Sigmoid colon (tissue), 7 donors: ENCODE measurements at places on chromosomes 2 and 18. TPM values are rescaled to one million over a fixed set of nuclear protein-coding genes. Genes with fewer than 3 reads are reported as not detected.

DNA sequence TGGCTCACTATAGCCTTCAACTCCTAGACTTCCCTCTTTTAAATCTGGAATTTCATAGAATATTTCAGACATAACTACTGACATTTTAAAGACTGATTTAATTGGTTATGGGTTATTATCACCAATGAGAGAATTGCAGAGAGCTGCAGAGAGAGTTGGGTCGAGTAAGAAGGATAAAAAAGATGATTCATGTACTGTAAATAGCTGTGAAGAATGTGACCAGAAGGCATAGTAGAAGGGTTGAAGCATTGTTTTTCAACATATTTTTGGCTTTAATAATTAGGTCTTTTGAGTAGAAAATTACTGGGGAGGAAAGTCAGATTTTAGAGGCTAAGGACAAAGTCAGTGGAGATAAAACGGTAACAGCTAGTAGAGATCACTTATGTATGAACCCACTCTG lies 503.2 kb upstream of the SLC8A1 start:
- no peak for DNase-seq

GRCh38 chr2:31831585-31831984 lies 179.2 kb downstream of the MEMO1 start:
- no peak for DNase-seq

- no peak for DNase-seq
Measured at GRCh38 chr2:150421126-150421651, 66.3 kb downstream of the RND3 start.

DNA sequence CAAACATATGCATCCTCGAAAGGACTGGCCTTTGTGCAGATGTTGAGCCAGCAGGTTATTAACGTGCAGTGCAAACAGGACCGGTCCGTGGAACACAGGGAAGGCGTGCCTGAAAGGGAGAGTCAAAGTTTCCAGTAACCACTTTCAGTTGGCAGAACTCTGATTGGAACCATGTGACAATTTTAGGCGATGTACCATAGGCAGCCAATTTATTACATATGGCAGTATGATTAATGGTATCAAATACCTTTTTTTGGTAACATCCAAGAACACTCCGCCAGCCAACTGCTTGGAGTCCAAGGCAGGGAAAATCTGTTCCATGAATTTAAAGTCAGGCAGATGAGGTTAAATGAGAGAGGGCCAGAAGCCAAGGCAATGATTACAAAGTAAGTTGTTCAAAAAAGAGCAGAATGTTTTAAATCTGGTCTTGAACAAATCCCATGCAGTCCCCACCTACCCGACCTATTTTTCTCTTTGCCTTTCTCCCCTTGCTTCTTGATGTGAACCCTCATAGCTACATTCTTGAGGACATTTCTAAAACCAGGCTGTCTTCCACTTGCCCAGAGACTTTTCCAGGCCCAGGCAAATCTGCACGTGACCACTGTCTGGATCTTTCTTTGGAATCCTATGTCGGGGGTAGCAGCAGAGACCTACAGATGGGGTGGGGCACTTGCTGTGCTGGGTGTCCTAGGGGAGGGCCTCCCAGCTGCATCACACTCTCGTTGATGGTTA lies 351.7 kb downstream of the HRH4 start:
- DNase-seq = no peak

- no peak for DNase-seq
Measured at GRCh38 chr2:101736861-101737291, 39.4 kb downstream of the MAP4K4 start.

DNA sequence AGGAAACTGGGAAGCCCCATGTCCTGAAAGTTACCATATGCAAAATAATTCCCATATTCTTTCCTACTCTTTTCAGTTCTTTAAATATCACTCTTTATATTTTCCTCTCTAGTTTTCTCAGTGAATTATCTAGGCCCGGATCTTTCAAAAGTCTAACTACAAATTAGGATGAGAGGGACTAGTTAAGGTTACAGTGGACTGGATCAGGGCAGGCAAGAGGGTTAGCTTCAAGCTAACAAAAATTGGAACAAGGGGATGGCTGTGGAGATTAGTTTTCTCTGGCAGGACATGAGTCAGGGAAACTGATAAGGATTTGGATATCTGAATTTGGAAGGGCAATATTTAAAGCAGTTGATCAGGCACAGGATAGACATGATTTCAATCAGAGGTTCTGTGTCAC lies 30.4 kb upstream of the BBS5 start:
- no peak for DNase-seq

GRCh38 chr2:128558895-128559532 lies 240.3 kb upstream of the HS6ST1 start:
- no peak for DNase-seq

DNA sequence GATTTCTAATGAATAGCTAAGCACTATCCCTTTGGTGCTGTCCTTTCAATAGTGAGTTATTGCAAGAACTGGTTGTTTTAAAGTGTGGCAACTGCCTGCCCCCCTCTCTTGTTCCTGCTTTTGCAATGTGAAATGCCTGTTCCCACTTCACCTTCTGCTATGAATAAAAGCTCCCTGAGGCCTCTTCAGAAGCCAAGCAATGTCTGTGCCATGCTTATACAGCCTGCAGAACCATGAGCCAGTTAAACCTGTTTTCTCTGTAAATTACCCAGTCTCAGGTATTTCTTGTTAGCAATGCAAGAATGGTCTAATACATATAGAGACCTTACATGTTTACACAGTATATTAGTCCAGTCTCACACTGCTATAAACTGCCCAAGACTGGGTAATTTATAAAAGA lies 15.0 kb upstream of the METTL21A start:
- DNase-seq = no peak

DNA sequence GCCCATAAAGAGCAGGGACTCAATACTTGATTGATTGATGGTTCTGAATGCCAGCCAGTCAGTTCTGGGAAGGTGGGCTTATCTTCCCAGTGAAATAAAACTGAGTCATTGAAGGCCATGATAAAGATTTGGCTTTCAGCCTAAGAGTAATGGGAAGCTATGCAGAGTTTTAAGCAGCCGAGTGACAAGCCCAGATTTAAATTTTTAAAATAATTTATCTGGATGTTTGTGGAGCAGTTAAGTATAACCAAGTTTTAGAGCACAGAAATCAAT lies 122.8 kb downstream of the RAPGEF4 start:
- no peak for DNase-seq

DNA sequence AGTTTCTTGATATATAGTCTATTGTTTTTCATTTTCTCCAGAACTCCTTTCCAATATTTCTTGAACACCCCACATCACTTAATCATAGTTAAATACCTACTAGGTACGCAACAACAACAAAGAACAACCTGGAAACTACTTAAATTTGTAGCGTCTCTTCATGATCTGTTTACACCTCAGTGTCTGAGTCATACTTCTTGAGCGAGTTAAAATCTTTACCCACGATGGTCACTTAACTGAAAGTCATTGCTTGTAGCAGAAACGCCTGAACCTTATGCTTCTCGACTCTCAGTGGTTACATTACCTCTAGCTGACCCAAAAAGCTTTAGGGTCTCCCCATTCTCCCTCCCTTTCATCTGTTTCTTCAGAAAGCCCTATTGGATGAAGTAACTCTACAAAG lies 131.3 kb downstream of the EN1 start:
- no peak for DNase-seq

DNA sequence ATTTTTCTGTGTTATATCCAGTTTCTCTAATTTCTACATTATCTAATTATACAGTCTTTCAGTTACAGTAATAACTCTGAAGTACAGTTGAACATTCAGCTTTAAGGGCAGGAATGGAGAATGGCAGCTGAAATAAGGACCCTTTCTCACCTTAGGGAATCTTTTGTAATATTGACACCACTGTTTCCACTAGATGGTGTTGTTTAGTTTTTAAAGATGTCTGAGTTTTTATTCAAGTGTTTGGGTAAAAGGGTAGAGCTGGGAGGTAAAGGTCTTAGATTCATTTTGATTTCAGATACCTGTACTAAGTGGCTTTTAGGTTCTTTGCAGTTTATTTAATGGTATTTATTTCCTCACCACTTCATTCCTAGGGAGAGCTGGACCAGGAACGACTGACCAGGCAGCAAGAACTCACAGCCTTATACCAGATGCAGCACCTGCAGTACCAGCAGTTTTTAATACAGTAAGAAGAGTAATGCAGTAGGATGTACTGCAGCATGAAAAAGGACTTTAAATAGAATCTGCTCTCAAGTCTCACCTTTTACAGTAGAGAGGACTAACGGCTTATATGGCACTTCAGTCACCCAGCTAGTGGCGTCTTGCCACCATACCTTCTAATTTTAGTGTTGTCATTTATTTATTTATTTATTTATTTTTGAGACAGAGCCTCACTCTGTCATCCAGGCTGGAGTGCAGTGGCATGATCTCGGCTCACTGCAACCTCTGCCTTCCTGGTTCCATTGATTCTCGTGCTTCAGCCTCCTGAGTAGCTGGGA lies 33.2 kb upstream of the KCNJ13 start:
- no peak for DNase-seq

DNA sequence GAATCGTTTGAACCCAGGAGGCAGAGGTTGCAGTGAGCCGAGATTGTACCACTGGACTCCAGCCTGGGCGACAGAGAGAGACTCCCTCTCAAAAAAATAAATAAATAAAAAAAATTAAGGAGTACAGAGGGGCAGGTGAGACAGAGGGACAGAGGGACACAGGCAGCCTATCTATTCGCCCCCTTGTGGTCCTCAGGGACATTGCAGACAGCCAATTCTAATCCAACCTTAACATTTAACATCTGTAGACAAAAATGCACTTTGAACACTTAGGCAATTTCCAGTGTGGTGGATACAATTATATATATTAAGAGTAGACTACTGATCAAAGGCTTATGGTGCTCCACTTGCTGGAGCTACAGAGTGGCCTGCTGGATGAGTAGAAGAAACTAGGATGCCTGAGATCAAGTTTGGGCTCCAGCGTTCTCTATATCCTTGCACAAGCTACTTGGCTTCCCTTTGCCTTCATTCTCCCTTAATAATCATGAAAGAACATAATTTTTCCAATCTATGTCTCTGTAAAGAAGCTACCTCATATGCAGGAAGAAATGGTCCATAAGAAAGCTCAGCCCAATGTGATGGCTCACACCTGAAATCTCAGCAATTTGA lies 8.2 kb upstream of the SMARCAL1 start:
- DNase-seq = no peak

DNA sequence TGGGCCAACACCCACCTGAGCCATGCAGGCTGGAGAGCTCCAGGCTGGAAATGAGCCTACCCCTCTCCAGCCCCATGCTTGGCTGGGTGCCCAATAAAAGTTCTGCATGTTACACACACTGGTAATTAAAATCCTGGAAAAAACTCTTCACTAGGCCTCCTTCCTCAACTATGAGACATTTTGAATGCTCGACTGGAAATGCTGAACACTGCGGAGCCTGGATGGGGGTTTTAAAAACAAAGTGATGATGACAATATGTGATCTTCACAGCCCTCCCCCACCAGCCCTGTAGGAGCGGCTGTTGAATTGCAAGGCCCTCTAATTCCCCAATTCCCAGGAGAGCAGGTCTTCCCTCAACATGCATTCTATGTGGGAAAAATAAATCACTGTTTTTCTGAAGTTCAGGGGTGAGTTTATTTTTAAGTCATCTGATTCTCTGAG lies 179.2 kb downstream of the TTC32 start:
- peak; percentile 46 for DNase-seq

- no peak for DNase-seq
Measured at GRCh38 chr18:1092228-1092627, 187.6 kb downstream of the ADCYAP1 start.

The POTEI gene
- total RNA-seq = not detected

The TCF23 gene
- total RNA-seq = not detected

The POTEJ gene
- not detected for total RNA-seq
